NCI-H2029 (cell line): ENCODE measurements at places on chromosomes 1 and 21.

DNA sequence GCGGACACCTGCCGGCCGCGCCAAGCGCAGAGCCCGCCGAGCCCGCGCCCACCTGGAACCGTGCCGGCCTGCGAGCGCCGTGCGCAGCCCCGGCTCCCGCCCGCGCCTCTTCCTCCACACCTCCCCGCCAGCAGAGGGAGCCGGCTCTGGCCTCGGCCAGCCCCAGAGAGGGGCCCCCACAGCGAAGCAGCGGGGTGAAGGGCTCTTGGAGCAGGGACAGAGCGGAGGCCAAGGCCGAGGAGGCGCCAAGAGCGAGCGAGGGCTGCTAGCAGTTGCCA is 50.1 kb upstream of the KRTAP19-8 start:
- no peak for DNase-seq

- DNase-seq: peak; percentile 27
Observed at GRCh38 chr1:160085686-160086455, 4.5 kb downstream of the KCNJ9 start.

DNA sequence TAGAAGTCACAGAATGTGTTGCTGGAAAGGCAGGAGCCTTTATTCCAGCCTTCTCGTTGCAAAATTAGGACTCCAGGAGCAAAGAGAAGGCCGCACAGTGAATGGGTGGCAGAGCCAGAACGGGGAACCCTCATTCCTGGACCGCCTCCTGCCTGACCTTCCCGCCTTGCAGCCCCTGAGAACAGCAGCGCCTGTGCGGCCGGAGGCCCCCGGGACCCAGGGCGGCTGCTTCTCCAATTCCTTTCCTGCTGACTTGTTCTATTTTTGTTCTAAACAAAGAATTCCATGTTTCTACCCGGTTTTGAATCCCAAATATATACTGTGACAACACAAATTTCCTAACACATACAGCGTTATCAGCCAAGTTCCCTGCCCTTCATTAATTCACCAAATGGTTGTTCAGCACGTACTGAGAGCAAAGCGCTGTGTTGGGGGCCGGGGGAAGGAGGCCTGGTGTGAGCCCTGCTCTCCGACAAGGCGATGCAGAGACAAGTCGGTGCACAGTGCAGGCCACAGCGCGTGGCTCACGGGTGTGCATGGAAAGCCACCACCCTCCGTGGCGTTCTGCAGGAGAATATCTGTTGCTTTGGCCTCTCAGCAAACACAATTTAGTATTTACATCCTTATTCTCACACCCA is 31.9 kb upstream of the COL6A2 start:
- no peak for DNase-seq

GRCh38 chr1:24424207-24424606 is 8.6 kb downstream of the NIPAL3 start:
- DNase-seq: no peak

GRCh38 chr1:160789051-160789701 is 6.8 kb upstream of the LY9 start:
- DNase-seq: no peak

DNA sequence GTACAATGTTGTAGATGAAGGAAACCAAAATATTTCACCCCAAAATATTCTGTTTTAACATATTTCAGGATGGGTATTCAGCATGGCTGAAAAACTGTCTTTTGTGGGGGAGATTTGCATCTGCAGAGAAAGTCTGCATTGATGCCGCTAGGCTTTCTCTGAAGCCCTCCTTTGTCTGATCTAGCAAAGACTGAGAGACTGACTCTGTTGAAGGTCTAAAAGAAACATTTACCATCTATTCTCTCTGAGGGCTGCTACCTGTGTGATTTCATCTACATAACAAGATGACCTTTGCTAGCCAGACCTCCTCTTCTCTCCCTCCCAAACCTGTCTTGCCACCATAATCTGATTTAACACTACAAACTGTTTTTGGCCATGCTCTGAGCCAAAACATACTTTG is 12.4 kb upstream of the MT1HL1 start:
- DNase-seq: no peak

GRCh38 chr1:172343240-172344160 is 77.0 kb upstream of the C1orf105 start:
- no peak for DNase-seq

DNA sequence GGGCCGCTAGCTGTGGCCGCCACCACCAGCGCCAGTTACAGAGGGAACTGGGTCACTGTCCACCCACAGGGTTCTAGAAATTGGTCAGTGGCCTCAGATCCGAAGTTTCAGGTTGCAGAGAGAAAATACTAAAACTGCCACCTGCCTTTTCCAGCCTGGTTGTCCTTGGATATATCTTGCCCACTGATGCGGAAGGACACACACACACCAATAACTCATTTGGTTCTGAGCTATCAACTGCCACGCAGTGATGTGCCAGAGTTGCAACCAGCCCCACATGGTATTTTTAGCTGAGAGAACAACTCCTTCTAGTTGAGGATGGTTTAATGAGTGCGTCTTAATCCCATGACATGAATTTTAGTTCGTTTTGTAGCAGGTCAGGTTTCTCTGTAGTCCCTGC is 68.1 kb downstream of the SH3BGR start:
- DNase-seq: no peak

DNA sequence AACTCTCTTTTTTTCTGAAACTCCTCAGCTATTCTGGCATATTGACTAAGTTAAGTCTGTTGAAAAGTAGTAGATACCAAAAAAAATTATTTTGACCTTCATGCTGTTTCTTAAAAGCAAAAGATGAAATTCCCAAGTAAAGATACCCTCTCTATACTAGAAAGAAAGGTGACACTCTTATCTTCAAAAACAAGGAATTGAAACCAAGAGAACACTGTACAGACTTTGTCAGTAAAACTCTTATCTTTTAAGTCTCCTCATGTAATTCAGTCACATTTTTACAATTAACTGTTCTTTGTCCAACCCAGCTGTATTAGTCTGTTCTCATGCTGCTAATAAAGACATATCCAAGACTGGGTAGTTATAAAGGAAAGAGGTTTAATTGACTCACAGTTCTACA is 496.2 kb downstream of the LTN1 start:
- DNase-seq: no peak

GRCh38 chr21:39788383-39788782 is 43.4 kb downstream of the IGSF5 start:
- DNase-seq: peak; percentile 84

- DNase-seq: no peak
Observed at GRCh38 chr1:202282025-202282371, 59.7 kb downstream of the UBE2T start.

DNA sequence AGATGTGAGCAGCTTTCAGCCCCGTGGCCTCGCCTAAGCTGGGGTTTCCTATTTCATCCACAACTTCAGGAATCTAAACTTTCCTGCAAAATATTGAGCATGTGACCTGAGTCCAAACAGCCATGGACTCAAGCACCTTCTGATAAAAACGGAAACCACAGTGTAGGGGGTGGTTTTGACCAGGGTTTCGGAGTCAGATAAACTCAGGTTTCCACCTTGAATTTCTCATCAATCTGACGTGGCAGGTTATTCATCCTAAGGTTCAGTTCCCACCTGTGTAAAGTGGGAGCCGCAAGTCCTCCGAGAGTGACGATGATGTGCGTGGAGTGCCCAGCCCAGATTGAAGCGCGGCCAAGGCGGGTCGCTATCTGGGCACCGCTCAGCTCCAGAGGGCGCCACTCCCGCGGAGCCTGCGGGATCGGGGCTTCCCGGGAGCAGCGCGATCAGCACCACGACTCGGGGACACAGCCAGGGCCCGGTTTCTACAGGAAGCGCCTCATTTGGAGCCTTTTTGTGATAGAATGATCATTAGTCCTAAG is 871 bp upstream of the ETS2 start:
- DNase-seq: peak; percentile 57

GRCh38 chr1:3135744-3136455 is 66.9 kb downstream of the PRDM16 start:
- no peak for DNase-seq

GRCh38 chr1:41547781-41548560 is 63.5 kb upstream of the EDN2 start:
- peak; percentile 99 for DNase-seq

GRCh38 chr1:112253366-112253765 is 142.6 kb upstream of the CTTNBP2NL start:
- DNase-seq: no peak

DNA sequence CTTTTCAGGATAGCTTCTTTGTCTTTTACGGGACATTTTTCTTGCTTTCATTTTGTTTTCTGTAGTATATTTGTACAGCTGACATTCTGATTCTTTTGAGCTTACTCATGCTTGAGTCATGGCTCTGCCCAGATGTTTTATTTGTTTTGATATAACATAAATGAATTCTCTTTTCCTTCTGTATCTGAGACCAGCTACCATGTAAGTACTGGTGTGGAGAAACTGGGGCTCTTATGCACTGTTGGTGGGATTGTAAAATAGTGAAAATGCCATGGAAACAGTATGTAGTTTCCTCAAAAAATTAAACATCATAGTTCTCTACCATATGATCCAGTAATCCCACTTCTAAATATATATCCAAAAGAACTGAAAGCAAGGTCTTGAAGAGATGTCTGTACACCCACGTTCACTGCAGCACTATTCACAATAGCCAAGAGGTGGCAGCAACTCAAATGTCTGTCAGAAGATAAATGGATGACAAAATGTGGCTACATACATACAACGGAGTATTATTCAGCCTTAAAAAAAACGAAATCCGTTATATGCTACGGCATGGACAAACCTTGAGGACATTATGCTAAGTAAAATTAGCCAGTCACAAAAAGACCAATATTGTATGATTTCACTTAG is 61.4 kb downstream of the EIF2B3 start:
- peak; percentile 25 for DNase-seq

DNA sequence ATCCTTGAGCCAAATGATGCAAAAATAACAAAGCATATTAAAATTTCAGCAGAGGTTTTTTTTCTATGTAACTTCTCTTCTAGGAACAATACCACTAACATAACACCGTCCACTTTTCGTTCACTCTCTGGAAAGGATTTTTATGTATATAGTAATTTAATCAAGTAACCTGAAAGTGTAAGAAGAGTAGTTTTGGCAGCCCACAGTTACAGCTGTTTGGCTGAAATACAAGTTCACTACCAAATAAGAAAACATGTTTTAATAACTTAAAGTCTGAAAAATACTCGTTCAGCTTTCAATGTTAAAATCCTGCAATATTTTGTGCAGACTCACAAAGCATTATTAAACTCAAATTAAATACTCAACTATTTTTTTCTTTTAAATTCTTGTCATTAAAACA is 896.8 kb upstream of the ADGRL4 start:
- no peak for DNase-seq

GRCh38 chr1:52582116-52582696 is 20.0 kb upstream of the GPX7 start:
- no peak for DNase-seq

DNA sequence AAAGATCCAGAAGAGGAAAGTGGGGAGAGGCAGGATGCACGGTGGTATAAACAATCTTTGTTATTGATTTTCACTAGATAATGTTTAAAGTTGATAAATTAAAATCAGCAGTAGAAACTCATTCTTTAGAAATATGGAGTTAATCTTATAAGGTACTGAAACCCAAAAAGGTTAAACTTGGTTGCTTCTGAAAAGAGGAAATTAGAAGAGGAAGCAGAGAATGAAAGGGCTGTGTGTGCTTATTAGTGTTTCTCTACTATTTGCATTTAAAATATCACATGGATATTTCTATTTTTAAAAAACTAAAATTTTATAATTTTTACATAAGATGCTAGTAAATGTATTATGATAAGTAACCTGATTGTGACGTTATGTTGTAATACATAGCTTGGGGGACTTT is 24.4 kb downstream of the C1orf141 start:
- DNase-seq: no peak

DNA sequence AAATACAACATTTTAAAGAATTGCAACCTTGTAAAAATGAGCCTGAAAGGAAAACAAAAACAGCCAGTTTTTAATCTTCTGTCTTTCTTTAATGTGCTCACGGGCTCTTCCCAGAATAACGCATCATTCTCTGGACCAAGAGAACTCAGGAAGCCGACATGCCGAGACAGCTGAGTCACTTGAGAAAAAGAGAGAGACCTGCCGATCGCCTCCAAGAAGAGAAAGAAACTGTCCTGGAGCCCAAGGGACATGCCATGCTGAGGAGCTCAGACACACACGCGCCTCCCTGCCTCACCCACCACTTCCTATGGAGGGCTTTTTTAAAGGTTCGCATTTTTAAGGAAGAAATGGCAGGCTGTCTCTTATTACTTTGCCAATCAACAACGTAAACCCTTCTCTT is 176.4 kb downstream of the ZNF281 start:
- DNase-seq: no peak

DNA sequence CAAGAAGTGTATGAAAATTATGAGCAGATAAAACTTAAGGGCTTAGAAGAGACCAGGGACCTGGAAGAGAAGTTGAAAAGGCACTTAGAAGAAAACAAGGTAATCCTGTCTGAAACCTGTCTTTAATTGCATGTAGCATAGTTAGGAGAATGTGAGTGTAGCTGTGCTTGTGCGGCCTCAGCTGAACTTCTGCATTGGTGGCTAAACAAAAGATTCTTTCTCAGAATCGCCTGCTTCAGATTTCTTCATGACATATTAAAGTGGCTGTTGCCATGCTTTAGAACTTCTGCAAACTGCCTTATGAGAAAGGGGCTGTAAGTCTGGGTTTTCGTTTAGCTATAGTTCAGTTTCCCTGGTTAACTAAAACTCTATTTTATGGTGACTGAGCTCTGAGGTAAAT is 94.5 kb downstream of the VPS26C start:
- DNase-seq: no peak

DNA sequence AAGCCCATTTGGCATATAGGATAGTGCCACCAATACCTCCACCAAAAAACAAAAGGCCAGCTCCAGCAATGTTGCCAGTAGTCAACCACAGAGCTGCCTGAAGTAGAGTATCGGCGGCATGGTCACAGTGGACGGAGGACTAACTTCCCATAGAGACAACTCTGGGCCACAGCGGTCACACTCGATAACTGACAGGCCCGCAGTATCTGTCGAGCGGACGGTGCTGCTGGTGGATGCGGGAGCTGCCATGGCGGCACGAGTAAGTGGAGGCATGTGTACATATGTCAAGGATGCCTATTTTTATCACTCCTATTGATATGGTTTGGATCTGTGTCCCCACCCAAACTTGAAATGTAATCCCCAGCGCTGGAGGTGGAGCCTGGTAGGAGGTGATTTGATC is 4.1 kb downstream of the KRTAP12-1 start:
- DNase-seq: no peak

DNA sequence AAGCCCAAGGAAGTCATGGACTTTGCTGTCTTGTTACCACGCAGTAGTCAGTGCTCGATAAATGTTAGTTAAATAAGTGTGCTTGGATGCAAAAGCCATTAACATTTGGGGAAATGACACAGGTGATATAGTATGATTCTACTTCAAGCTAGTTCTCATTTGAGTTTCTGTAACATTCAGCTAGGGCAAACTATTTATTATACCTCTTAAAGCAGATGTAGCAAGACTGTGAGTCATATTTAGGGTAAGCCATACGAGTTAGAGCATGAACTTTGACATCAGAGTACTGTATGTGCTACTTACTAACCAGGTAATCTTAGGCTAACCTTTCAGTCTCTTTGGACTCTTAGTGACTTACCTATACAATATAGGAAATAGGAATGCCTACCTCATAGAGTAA is 21.0 kb downstream of the CLCA4 start:
- DNase-seq: no peak
